ENCODE measurements at places on chromosomes 13 and 19. TPM values are rescaled to one million over a fixed set of nuclear protein-coding genes. Genes with fewer than 3 reads are reported as not detected.

KLK15 gene
- not detected for polyA plus RNA-seq

DNA sequence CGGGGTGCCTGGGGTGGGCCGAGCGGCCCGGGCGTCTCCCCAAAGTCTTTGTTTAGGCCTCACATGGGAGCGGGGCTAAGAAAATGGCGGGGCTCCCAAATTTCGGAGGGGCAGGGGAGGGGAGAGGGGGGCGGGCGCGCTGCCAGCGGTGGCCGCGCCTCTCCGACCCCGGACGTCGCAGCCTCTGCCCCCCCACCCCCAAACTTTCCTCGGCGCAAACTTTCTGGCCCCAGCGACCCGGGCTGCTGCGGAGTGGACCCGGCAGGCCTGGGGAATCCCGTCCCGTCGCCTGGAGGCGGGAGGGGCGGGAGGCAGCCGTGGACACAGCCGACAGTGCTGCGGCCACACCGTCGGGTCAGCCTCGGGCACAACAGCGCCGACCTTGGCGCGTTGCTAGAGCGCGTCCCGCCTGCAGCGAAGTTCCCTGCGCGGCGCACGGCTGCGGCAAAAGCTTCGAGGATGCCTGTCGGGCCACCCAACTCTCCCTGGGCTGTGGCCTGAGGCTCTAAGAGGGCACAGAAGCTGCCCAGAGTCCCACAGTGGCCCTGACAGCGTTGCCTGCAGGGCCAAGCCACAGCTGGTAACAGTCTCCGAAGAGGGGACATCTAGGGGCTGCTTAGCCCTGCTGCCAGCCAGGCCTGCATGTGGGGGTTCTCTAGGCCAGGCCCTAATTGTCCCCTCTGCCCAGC is 1.3 kb downstream of the NFIX start:
- no peak overlapping the region for H3K27ac ChIP-seq
- H3K4me1 ChIP-seq, result no peaks in the 10 kb centered on the region
- H3K27me3 ChIP-seq, result no peaks in the 10 kb centered on the region
- DNase-seq, result no peak
- H3K4me3 ChIP-seq, result peak overlapping the region; percentile 33
- no peaks in the 10 kb centered on the region for H3K36me3 ChIP-seq

DNA sequence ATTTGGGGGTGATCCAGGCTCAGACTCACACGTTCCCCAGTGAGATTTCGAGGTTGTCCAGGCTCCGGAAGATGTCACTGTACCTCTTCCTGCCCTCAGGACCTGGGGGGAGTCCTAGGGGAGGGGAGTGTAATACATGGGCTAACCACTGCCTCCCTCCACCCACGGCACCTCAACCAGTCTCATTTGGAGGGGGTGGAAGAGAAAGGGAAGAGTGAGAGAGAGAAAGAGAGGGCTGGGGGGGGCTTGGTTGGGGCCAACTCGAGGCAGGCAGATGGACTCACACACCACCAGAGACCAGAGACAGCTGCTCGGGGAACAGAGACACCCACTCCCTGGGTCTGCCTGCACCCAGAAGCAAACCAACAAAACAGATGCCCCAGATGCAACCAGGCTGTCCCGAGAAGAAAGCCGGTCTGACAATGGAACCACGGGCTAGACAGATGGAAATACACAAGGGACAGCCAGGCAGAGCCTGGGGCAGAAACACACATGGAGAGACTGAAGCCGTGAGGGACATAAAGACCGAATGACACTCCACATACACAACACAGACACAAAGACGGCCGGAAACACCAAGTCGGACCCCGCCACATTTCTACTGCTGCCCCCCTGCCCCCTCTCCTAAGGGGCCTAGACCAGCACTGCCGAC is 825 bp downstream of the GMIP start:
- H3K27me3 ChIP-seq, result no peaks in the 10 kb centered on the region
- H3K4me1 ChIP-seq, result peaks cover 18% of the 10 kb centered on the region
- DNase-seq, result no peak
- H3K27ac ChIP-seq, result peak overlapping the region; percentile 89
- H3K36me3 ChIP-seq, result peaks cover 73% of the 10 kb centered on the region
- peak overlapping the region; percentile 82 for H3K4me3 ChIP-seq

- no peaks in the 10 kb centered on the region for H3K27me3 ChIP-seq
- H3K4me1 ChIP-seq, result no peaks in the 10 kb centered on the region
- no peaks in the 10 kb centered on the region for H3K36me3 ChIP-seq
- H3K4me3 ChIP-seq, result no peak overlapping the region
- no peak overlapping the region for H3K27ac ChIP-seq
- no peak for DNase-seq
These were observed 109.5 kb downstream of the MZT1 start for GRCh38 chr13:72617951-72618350.

- H3K27me3 ChIP-seq, result no peaks in the 10 kb centered on the region
- no peaks in the 10 kb centered on the region for H3K36me3 ChIP-seq
- no peak overlapping the region for H3K4me3 ChIP-seq
- DNase-seq, result no peak
- H3K4me1 ChIP-seq, result no peaks in the 10 kb centered on the region
- no peak overlapping the region for H3K27ac ChIP-seq
These were observed 149.1 kb downstream of the SLITRK5 start for GRCh38 chr13:87820241-87820640.

- peak overlapping the region; percentile 73 for H3K27ac ChIP-seq
- H3K27me3 ChIP-seq, result no peaks in the 10 kb centered on the region
- peak overlapping the region; percentile 61 for H3K4me3 ChIP-seq
- H3K36me3 ChIP-seq, result no peaks in the 10 kb centered on the region
- peaks cover 12% of the 10 kb centered on the region for H3K4me1 ChIP-seq
These were observed 1.8 kb upstream of the MYBPC2 start for GRCh38 chr19:50430888-50431342.

TMC4 gene
- not detected for polyA plus RNA-seq

- no peak for DNase-seq
- H3K27me3 ChIP-seq, result no peaks in the 10 kb centered on the region
- no peak overlapping the region for H3K4me3 ChIP-seq
These were observed 2.8 kb downstream of the BRME1 start for GRCh38 chr19:13902993-13903555.

DNA sequence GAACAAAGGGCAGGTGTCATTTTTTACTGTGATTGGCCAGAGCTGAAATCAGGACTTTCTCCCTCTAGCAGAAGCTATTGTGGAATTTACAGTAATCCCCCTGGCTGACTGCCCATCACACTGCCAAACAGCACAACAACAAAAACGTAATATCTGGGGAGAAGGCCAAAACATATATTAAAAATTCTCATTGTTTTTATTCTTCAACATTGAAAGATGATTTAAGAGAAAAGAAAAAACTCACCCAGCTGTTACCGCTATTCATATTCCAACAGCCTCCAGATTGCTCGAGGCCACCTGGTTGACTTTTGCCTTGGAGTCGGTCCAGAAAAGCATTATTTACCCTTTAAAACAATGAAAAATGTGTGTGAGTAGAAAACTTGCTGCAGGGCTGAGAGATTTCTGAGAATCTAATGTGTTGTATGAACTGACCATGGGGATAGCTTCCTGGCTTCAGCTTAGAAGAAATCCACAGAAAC is 97.2 kb downstream of the EPSTI1 start:
- no peaks in the 10 kb centered on the region for H3K36me3 ChIP-seq
- DNase-seq, result no peak
- H3K4me3 ChIP-seq, result no peak overlapping the region
- no peaks in the 10 kb centered on the region for H3K27me3 ChIP-seq

DNA sequence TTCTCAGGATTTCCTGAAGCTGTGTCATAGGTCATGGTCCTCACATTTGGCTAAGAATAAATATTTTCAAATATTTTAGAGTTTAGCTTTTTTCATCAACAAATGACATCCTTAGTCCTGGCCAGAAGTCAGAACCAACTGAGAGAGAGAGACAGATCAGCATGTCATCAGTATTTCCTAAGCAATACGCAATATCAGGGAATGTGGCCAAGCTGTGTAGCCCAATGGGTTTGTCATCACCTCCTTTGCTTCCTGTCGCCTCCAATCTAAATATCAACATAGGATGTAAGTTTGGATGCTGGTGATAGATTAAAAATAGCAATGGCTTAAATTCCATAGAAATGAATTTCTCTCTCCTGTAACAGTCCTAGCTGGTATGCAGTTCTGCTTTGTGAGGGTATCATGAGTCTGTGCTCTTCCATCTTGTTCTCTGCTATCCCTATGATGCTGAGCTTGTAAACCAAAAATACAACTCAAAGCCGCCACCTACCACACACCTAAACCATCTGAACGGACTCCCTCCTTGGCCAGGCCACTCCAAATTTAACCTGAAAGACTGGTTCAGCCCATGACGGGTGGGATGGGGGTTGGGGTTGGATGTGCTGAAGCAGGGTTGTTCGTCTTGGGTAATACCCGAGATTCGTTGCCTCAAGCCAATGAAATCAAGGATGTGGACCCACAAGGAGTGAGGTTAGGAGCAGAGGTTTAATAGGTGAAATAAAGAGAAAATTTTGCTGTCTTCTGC is 10.0 kb upstream of the IGSF23 start:
- no peaks in the 10 kb centered on the region for H3K36me3 ChIP-seq
- peaks cover 9% of the 10 kb centered on the region for H3K4me1 ChIP-seq
- H3K4me3 ChIP-seq, result no peak overlapping the region
- H3K27me3 ChIP-seq, result no peaks in the 10 kb centered on the region
- no peak for DNase-seq

ZNF121 gene
- 3.3 TPM for polyA plus RNA-seq

DNA sequence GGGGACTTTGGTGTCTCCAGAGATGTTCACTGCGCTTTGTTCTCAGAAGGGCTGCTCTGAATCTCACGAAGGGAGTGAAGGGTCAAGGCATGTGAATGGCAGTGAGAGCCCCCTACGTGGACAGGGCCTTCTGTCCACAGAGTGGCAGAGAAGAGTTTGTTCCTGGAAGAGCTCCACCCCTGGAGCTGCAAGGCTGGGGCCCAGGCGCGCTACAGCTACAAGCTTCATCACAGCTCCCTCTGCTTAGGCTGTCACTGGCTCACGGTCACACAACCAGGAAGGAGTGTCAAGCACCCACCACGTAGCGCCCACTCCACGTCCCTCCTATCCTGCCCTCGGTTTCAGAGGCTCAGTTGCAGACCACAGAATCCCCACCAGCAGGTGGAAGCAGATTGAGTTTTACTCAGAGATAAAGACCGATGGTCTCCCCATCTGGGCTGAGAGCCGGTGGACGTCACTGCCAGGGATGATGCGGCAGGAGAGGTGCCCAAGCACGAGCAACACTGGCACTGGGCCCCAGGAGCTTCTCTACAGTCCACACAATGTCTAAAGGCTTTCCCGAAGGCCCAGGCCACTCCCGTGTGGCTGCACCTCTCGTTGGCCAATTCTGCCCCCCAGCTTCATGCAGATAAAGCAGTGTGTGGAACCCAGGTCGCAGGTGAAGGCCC is 23.0 kb upstream of the TFDP1 start:
- no peak overlapping the region for H3K27ac ChIP-seq
- H3K27me3 ChIP-seq, result no peaks in the 10 kb centered on the region
- no peak overlapping the region for H3K4me3 ChIP-seq
- no peak for DNase-seq
- H3K4me1 ChIP-seq, result no peaks in the 10 kb centered on the region
- H3K36me3 ChIP-seq, result no peaks in the 10 kb centered on the region

GRIN2D gene
- not detected for polyA plus RNA-seq

OR4F17 gene
- not detected for polyA plus RNA-seq

DNA sequence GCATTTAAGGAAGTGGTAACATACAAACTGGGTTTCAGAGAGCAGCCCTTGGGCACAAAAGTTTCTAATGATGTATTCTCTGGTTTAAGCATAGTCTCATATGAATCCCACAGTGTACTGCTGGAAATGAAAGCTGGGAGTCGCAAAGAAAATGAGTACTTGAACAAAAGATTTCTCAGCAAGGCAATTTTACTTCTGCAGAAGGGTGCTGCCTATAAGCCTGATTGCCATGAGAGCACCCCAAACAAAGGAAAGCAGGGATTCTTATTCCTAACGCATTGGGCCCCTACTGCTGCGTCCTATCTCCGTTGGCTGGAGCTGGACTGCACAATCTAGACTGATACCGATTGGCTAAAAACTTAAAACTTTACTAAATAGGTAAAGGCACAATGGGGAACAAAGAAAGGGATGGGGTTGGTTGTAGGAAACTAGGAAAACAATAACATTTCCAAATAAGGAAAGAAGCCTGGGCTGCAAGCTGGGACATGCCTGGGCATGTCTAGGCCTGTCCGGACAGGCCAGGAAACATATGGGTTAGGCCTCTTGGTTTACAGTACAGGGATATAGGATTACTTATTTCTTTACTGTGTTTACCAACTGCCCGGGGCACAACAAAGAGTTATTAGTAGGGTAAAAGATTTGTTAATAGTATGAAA is 27.4 kb upstream of the VN1R4 start:
- H3K4me3 ChIP-seq, result no peak overlapping the region
- H3K27ac ChIP-seq, result no peak overlapping the region
- H3K36me3 ChIP-seq, result peaks cover 3% of the 10 kb centered on the region
- no peak for DNase-seq

GRCh38 chr19:10112895-10113591 is 1.6 kb downstream of the P2RY11 start:
- no peaks in the 10 kb centered on the region for H3K27me3 ChIP-seq
- peak overlapping the region; percentile 33 for H3K4me3 ChIP-seq
- peak overlapping the region; percentile 60 for H3K27ac ChIP-seq
- peaks cover 34% of the 10 kb centered on the region for H3K36me3 ChIP-seq
- H3K4me1 ChIP-seq, result peaks cover 26% of the 10 kb centered on the region

- no peaks in the 10 kb centered on the region for H3K4me1 ChIP-seq
- no peaks in the 10 kb centered on the region for H3K27me3 ChIP-seq
- H3K4me3 ChIP-seq, result no peak overlapping the region
- H3K36me3 ChIP-seq, result no peaks in the 10 kb centered on the region
- no peak for DNase-seq
These were observed 85.7 kb downstream of the ZAR1L start for GRCh38 chr13:32229443-32229842.

DNA sequence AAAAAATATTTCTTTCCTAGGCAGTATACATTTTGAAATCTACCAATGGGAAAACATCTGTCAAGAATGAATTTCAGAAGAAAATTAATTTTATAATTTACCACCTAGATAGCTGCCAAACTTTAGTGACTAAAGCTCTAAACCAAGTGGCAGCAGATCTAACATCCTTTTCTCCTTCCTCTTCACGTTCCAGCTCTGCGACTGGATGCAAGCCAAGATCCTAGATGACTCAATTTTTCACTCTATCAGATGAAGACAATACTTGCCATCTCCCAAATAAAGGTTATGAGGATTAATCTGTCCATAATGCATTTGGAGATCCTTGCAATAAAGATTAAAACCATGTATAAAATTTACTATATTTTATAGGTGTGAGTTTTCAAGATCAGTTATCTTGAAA is 66.7 kb upstream of the MIR17HG start:
- H3K36me3 ChIP-seq, result no peaks in the 10 kb centered on the region
- H3K4me1 ChIP-seq, result no peaks in the 10 kb centered on the region
- DNase-seq, result no peak
- H3K27ac ChIP-seq, result no peak overlapping the region

COL5A3 gene
- polyA plus RNA-seq, result not detected

CLEC17A gene
- polyA plus RNA-seq, result 0.13 TPM

RGL3 gene
- polyA plus RNA-seq, result not detected

- DNase-seq, result no peak
- no peaks in the 10 kb centered on the region for H3K36me3 ChIP-seq
- H3K4me1 ChIP-seq, result no peaks in the 10 kb centered on the region
- no peak overlapping the region for H3K27ac ChIP-seq
- no peak overlapping the region for H3K4me3 ChIP-seq
- H3K27me3 ChIP-seq, result no peaks in the 10 kb centered on the region
These were observed 85.6 kb downstream of the ZNF486 start for GRCh38 chr19:20252613-20253012.

- no peak overlapping the region for H3K4me3 ChIP-seq
- H3K4me1 ChIP-seq, result peaks cover 53% of the 10 kb centered on the region
- no peaks in the 10 kb centered on the region for H3K36me3 ChIP-seq
- no peak for DNase-seq
- no peak overlapping the region for H3K27ac ChIP-seq
These were observed 15.5 kb upstream of the KCNN1 start for GRCh38 chr19:17951157-17951989.

FLT3LG gene
- polyA plus RNA-seq, result 148 TPM

GPR183 gene
- 241 TPM for polyA plus RNA-seq

Measured in naive thymus-derived CD4-positive, alpha-beta T cell (primary cell).